ENCODE measurements at places on chromosomes 7 and 10.

- no peak for DNase-seq
These were observed 2.0 kb upstream of the BLVRA start for GRCh38 chr7:43756368-43757072.

- no peak for DNase-seq
These were observed 18.6 kb downstream of the FOXK1 start for GRCh38 chr7:4700577-4701235.

- no peak for DNase-seq
These were observed 316.6 kb upstream of the KIAA1217 start for GRCh38 chr10:23892296-23892695.

GRCh38 chr10:77350711-77351119 lies 286.9 kb downstream of the KCNMA1 start:
- no peak for DNase-seq

Measured in liver (tissue), 10 donors.